ENCODE measurements at places on chromosomes 5 and 9.

DNA sequence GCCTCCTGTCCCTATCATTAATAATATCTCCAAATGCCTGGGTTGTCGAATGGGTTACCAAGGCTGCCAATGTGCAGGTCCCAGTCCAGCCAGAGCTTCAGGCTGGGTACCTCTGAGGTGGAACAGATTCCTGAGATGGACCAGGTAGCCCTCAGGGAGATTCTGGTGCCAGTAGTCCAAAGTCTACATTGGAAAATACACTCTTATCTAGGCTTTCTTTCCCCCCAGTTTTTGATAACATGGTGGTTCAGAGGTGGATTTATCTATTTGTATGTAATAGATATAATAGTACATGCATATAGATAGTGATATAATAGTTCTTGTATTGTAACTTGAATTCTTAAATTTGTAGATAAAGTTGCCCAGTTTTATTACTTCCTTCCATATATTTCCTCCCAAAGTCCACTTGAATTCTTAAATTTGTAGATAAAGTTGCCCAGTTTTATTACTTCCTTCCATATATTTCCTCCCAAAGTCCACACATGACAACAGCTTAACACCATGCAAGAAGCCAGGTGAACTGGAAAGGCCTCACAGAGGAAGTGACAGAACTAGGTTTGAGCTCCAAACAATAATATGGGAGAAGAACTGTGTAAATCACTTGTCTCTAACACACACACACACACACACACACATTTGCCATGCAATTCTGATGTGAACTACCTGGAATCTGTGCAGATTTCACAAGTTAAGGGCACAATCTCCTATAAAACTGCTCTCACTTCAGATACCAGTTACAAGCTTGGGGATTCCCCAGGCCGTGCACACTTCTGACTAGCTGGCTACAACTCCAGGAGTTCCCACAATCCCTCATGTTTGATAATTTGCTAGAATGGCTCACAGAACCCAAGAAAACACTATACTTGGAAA is 30.7 kb upstream of the ERAP1 start:
- no peak for DNase-seq

DNA sequence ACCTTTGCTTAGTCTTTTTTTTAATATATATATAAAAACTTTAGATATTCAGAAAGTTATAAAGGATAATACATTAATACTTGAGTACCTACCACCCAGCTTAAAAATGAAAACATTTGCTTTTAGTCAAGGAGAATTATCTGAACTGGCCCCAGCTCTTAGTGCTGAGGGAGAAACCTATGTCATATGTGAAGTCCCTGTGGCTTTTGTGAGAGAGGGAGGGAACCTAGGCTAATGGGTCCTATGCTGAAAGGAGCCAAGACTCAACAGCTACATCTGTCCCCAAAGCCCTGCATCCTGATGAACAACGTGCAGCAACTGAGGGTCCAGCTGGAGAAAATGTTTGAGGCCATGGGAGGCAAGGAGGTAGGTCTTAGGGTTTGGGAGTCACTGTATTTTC is 92.0 kb upstream of the RUSC2 start:
- DNase-seq, result no peak

- peak; percentile 89 for DNase-seq
Observed at GRCh38 chr9:137205126-137206069, at the start of the genes NDOR1 and TMEM203. TSS of gene NDOR1 (plus strand) at chr9:137205700. CDS start at chr9:137205778, 78 bp downstream. TSS of gene TMEM203 (minus strand) at chr9:137205648. CDS start at chr9:137205414, 234 bp downstream.

DNA sequence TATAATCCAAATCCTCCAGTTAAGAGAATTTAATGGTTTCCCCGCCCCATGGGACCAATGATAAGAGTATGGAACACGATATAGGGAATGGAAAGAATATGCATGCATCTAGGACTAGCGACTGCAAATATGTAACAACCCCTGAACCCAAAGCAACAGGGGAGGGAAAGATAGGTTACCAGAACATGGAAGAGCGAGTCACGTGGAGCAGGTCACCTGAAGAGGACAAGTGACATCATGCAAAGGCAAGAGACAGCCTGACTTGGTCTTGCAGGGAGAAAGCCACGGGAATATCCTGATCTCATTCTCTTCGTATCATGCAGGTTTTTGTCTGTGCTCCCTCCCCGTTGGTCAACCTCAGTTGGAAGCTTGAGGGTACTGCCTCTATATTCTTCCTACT is 4.7 kb upstream of the UHRF2 start:
- DNase-seq, result no peak

- DNase-seq, result no peak
Observed at GRCh38 chr5:149388498-149389190, 9.6 kb upstream of the IL17B start.

DNA sequence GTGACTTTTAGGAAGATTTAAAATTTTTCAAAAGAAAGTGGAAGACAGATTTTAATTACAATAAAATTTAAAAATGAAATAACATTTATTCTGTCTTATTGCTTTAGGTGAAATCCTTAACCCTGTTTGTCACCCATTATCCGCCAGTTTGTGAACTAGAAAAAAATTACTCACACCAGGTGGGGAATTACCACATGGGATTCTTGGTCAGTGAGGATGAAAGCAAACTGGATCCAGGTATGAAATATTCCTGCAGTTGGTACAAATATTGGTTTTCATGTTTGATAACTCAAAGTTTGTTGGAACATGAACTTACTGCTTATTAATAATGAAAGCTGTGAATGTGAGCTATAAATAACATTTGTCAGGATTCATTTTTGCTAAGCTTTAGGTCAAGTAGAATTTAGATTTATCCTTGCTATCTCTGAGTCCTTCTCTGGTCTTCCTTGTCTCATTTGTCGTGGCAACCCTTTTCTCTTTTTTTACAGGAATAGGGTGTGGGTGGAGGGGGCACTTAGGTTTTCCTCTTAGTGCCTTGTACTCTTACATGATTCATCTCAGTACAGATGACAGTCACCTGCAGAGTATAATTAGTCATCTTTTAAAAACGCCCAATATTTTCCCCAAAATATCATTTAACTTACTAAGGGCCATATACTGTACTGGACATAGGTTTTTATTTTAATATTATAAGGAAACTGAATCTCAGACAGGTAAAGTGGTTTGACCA is 95.3 kb upstream of the RASGRF2 start:
- DNase-seq, result peak; percentile 24

DNA sequence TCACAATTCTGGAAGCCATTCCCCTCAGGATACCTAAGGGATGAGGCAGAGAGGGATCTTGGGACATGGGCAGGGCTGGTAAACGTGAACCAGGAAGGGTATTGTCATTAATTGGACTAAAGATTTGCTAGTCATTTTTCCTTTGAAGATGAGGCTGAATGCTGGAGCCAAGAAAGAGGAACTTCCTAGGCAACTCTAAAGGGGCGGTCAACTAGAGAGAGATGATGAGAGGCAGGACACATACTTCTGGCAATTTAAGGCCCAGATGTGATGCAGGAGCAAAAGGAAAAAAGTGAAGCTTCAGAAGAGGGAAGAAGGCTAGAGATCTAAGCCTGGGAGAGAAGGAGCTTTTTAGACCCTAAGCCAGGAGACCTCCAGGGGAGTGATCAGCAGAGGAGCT is 5.6 kb downstream of the GBA2 start:
- DNase-seq, result no peak

GRCh38 chr5:61619289-61619688 is 287.2 kb downstream of the ZSWIM6 start:
- no peak for DNase-seq

GRCh38 chr9:82466616-82467260 is 478.2 kb downstream of the SPATA31D1 start:
- no peak for DNase-seq

DNA sequence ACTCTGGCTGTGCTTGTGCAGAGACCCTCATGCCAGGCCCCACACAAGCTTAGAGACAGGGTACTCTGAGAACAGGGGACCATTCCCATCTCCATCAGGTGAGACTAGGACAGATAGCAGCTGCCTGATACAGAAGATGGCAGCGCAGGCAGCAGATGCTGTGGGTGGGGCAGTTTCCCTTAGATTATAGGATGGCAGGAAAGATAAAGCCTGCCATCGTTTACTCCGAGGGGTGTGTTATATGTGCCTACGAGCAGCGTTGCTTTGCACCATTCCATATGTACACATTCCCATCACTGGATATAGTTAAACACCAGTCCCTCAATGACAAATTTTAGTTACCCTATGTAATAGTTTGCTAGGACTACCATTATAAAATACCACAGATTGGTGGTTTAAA is 135.2 kb downstream of the SMARCA2 start:
- DNase-seq, result no peak

GRCh38 chr9:114718801-114719221 is 36.8 kb upstream of the TEX48 start:
- no peak for DNase-seq

DNA sequence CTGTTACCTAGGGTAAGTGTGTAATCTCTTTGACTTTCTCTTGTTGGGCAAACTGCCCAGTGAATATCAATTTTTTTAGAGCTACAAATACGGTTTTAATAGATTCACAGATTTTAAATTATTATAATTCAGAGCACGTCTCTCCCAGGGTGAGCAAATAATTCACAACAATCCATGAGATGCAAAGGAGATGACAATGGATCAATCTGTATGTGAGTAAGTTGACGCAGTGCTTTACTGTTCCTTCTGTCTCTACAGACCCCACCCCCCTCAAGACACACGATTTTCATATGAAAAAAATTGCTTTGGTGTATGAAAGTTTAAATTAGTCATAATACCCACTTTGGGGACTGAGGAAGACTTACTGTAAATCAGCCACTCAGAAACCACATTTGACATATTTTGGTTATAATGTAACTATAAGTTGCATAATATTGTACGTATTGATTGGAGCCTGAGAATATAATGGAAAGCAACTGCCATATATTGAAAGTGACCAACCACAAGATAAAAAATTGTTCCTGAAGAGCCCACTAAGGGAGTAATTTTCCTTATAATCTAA is 201.7 kb downstream of the BNC2 start:
- no peak for DNase-seq

GRCh38 chr5:5276951-5277517 is 136.9 kb downstream of the ADAMTS16 start:
- DNase-seq, result no peak

GRCh38 chr9:83706676-83707517 is 861 bp downstream of the UBQLN1 start:
- DNase-seq, result peak; percentile 51

DNA sequence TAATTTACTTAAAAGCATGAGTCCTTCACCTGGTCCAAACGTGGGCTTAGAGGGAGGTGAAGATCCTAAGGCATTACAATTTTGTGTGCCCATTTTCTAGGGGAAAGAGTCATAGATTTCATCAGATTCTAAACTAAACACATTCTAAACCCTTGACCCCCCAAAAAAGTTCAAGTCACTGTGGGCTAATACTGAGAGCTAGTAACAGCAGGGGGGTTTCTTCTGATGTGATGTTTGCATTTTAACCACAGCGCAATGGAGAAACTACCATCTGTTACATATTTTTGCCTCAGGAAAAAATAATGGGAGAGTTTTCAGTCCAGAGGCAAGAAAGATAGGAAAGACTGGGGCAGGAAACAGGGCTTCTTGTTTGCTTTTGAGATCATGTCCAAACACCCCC is 110.8 kb upstream of the SLC1A3 start:
- DNase-seq, result no peak

GRCh38 chr9:130865921-130866320 is 30.7 kb downstream of the QRFP start:
- DNase-seq, result no peak

- DNase-seq, result peak; percentile 67
Observed at GRCh38 chr9:105475302-105475701, 27.5 kb downstream of the FSD1L start.

DNA sequence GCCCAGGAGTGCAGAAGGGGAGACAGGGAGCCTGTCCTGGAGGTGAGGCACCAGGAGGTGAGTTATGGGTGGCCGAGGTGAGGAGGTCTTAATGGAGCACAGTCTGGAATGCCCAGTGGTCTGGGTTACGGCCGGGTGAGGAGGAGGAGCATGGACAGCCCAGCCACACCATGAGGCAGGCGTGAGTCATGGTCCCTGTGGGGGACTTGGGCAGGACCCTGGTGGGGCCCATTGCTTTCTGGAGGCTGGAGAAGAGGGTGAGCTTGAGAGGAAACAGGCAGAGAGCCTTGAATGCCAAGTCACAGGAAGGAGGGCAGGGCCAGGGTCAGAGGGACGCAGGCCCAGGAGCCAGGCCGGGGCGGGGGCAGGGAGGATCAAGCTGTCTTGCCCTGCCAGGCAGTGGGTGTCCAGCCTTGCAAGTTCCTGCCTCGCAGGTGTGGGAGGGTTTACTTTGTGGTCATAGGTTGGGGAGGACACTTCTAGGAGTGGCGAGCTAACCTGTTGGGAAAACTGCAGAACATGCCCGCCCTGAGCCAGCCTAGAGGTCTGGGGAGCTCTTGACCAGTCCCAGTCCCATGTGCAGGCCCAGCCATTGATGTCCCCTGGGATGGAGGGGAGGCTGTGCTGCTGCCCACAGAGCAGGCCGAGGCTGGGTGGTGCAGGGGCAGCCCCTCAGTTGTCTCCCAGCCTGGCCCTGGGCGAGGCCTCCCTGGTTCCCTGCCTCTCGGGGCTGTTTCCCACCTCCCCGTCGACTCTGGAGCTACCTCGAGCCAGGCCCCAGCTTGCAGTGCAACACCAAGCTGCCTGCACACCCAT is 2.8 kb downstream of the CACNA1B start:
- no peak for DNase-seq

GRCh38 chr9:80078826-80079225 is 507.1 kb downstream of the TLE4 start:
- peak; percentile 1 for DNase-seq

GRCh38 chr5:166123717-166124116 is 2167.7 kb upstream of the WWC1 start:
- DNase-seq, result no peak

- peak; percentile 86 for DNase-seq
Observed at GRCh38 chr5:140372971-140373487, 13.0 kb downstream of the SLC4A9 start.

- no peak for DNase-seq
Observed at GRCh38 chr5:90602681-90603080, 44.1 kb downstream of the ADGRV1 start.

DNA sequence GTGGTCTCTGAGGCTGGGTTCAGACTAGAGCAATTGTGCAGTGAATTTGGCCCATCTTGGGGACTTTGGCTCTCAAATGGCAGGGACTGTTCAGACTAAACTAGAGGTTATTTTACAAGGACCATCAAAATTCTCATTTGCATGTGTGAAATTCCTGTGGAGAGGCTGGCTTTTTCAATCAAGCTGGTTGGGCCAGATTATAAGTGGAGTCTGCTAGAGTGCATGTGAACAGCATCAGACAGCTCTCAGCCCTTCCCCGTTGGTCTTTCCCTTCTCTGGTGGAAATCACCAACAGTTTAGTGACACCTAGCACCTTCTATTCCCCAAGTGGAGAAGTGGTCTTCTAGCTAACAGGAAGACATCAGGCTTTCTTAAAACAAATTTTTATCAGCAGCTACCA is 301.3 kb downstream of the CWC27 start:
- DNase-seq, result no peak

Data from ELR (cell line).